NCI-H1930 (cell line): ENCODE measurements at places on chromosomes 12 and 14.

GRCh38 chr12:111636209-111636945, 37.3 kb upstream of the ATXN2 start:
- DNase-seq = no peak

DNA sequence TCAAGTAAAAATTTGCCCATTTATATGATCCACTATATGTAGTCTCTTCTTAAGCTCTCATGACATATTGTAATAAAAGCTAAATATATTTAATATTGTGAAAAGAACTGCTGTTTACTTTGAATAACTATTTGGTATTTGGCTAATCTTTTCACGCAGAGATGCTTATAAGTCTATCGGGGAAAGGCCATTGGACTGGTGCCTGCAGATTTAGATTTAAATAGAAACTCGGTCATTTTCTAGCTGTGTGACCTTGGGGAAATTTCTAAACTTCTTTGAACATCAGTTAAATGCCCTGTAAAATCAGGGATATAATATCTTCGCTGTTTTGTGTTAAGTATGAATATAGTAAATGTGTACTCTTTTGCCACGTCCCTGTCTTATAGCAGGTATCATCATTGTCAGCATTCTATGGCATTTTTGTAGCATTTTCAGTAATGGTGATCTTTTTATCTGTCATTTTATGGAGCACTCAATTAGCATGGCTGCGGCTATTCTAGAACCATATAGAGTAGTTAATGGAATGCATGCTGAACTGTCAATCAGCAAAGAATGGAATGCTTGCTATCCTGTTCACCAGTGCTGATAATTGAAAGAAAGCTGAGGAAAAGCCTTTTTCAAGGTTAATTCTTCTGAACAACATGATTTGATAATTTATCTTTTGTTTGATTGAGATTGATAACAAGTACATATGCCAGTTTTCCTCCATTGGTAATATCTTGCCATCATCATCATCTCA, 181.2 kb downstream of the TMTC2 start:
- no peak for DNase-seq

GRCh38 chr14:61132894-61133293, 148.2 kb downstream of the TMEM30B start:
- DNase-seq = no peak

GRCh38 chr12:79174626-79175025, 310.1 kb downstream of the SYT1 start:
- DNase-seq = no peak

GRCh38 chr14:106396999-106397398, 870.6 kb downstream of the TMEM121 start:
- no peak for DNase-seq

- no peak for DNase-seq
Observed at GRCh38 chr12:132433641-132434395, 56.1 kb upstream of the FBRSL1 start.

- DNase-seq = peak; percentile 23
Observed at GRCh38 chr12:113245695-113246477, 24.6 kb downstream of the TPCN1 start.

DNA sequence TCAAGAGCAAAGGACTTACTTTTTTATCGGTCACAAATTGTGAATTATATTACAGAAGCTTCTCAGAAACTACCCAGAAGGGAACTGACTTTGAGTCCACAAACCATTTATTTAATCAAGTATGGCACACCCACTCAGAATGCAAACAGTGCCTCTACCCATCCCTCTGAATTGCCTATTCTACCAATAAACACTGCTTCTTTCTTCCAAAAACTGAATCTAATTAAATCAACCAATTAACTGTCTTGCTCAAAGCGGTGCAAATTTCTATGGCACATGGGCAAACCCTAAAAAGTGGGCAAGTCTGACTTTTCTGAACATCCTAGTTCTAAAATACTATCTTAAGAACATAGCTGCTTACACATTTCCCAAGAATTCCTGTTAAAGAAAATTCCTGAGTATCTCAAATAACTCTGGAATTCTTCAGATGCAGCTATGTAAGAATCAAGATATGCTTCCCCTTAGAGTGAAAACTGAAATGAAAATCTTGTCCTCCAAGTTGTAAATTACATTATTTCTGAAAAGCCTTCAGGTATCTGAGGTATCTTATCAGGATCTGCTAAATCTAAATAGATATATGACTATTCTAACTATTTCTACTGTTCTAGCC, 4.3 kb downstream of the SPTLC2 start:
- no peak for DNase-seq

DNA sequence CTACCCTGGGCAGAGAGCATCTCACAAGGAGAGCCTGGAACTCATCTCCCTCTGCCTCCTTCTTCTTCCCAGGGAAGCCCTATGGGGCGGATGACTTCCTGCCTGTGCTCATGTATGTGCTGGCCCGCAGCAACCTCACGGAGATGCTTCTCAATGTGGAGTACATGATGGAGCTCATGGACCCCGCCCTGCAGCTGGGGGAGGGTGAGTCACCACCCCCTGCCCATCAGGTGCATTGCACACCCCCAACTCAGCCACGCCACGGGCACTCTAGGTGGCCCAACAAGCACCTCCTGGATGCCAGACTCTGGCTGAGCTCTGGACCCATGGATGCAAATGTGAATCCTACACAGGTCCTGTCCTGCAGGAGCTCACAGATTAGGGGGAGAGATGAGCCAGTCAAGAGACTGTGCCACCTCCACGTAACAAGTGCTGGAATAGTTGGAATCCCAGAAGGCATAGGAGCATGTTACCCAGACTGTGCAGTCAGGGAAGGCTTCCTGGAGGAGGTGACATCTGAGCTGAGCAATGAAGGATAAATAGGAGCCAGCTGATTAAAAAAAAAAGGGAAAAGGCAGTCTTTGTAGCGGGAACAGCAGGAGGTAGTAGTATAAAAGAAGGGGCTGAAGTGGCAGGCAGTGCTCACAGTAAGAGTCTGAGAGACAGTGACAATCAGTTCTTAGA, 71.9 kb downstream of the LGMN start:
- no peak for DNase-seq

- DNase-seq = no peak
Observed at GRCh38 chr12:48142818-48143674, 14.3 kb downstream of the ASB8 start.

DNA sequence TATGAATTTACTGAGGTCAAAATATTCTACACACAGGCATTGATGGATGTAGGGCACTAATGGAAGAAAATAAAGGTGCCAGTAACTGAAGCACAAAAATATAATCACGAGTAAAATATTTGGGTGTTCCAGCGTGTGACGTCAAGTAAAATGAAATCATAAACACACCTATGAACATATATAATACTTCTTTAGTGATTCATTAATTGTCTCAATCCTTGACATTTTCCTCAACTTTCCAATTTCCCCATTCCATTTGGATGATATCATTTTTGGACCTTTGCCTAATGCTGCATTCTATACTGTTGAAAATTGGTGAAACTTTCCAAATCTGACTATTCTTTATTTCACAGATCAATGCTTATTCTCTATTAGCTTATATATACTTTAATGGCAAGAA, 649.3 kb downstream of the GALC start:
- no peak for DNase-seq

- DNase-seq = no peak
Observed at GRCh38 chr12:62866451-62867082, 68.4 kb downstream of the PPM1H start.

DNA sequence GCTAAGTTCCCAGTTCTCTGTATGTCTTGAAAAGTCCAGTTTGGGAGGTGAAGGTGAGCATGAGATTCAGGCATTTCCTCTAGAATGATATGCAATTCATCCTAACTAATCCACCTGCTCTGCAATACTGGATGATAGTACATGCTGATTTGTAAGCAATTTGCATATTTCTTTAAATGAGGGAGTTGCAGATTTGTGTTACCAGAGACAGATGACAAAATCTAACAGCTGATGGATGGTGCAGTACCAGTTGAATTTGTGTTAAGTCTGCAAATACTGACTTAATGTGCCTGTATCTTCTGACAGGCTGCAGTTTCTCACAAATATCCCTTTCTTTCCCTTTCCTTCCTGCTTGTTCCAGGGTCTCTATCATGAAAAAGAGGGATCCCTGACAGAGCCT, 76.4 kb upstream of the MBIP start:
- DNase-seq = no peak

- DNase-seq = no peak
Observed at GRCh38 chr12:92149563-92149962, 3.9 kb upstream of the BTG1 start.

- no peak for DNase-seq
Observed at GRCh38 chr14:58732387-58732786, 94.6 kb downstream of the DACT1 start.

DNA sequence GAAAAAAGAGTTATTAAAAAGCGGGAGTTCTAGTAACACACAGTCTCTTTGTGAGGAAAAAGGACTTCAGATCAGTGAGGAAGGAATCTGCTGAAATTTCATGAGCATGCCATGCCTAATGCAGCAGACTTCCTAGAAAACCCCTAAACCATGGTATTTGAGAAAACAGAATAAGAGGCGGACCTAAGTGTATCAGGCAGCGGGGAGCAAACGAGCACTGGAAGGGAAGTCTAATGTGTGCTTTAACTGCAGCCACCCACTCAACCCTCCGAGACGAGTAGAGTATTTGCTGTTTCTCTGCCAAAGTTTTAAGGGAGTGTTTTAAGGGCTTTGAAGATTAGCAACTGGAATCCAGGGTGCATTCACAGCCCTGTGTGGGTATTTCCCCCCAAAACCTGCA, 36.5 kb downstream of the ACADS start:
- DNase-seq = no peak

DNA sequence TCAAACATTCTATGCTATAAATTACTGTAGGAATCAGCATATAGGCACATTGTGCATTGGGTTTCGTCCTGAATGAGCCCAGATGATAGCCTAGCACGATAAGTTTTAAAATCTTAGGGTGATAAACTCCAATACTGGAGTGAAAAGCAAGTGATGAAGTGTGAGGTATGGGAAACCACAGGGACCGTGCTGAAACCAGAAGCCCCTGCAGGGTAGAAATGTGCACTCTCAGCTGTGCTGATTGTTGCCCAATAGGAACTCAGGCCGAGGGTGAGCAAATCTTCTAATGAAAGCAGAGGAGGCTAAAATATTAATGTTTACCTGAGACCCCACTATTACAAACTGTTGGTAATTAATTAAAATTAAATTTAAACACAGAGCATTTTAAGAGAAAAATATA, 1486.6 kb downstream of the AACS start:
- no peak for DNase-seq

DNA sequence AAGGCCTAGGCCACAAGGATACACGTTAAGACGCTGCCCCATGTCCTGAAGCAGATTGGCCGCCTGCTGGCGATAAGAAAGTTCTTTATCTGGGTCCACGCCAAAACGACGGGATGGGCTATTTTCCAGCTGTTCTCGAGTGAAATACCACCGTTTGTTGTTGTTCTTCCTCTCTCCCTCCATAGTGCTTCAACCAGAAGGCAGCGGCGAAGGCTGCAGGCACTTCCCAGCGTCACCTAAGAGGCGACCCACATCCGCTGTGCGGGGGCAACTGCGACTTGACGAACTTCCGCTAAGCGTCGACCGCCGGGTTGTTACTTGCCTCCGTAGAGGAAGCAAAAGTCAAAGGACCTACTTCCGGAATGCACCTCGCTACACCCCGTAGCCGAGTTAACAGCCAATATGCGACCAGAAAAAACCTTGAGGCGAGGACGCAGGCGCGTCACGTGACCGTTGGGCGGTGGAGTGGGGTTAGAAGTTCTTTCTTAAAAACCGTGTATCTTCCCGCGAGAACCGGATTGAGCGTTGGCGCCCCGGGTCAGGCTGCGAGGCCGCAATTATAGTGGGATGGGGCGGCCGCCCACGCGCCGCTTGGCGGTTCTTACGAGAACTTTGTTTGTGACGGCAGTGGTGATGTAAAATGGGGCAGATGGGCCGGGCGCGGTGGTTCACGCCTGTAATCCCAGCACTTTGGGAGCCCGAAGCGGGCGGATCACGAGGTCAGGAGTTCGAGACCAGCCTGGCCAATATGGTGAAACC, at the start of gene CCNT1:
TSS of gene CCNT1 (minus strand) at position 215 of the 759 bp plus-strand sequence. CDS start at position 183, 32 bp downstream.
- DNase-seq = peak; percentile 99

DNA sequence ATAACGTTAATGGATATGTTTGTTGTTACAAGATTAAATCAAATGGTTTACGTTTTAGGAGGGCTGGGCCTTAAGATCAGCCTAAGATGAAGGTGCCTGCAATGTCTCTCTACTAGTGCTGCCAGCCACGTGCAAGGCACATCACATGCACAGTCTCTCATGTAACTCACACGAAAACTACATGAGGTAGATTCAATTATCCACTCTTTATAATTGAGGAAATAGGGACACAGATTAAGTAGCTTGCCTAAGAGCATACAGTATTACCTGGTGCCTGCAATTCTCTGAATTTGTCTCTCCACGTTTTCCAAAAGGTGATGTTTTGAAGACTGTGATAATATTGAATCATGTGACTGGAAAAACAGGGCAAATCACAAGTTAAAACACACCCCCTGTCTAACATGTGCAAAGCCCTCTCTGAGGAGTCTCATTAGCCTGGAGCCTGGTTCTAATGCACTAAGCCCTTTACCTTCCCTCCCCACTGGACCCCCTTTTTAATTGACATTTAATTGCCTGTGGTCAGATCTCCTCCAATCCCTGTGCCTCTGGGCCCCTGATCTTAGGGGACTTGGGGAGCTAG, 14.6 kb upstream of the ATP2A2 start:
- DNase-seq = no peak

GRCh38 chr12:50661300-50662115, 102.4 kb upstream of the ATF1 start:
- no peak for DNase-seq

DNA sequence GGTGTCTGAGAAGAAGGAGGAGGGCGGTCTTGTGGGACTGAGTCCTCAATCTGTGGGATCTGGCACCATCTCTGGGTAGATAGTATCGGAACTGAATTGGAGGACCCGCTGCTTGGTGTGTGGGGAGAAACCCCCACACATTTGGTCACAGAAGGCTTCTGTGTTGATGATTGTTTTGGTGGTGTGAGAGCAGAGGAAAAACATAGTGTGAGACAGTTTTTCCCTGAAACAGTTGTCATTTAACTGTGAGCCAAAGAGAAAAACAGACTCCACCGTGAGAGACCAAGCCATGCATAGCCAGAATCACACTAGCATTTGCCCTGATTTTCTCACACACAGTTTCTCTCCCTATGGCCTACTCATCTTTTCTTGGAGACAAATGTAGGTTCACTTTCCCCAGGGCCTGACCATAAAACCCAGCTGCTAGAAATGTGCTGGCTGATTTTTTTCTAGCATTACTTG, 91.4 kb upstream of the FLRT2 start:
- DNase-seq = no peak

GRCh38 chr12:100382338-100382737, 25.5 kb downstream of the SLC17A8 start:
- DNase-seq = no peak

GRCh38 chr12:67014642-67015041, 254.5 kb upstream of the CAND1 start:
- no peak for DNase-seq

GRCh38 chr12:2974560-2974971, 15.4 kb downstream of the TEAD4 start:
- no peak for DNase-seq

DNA sequence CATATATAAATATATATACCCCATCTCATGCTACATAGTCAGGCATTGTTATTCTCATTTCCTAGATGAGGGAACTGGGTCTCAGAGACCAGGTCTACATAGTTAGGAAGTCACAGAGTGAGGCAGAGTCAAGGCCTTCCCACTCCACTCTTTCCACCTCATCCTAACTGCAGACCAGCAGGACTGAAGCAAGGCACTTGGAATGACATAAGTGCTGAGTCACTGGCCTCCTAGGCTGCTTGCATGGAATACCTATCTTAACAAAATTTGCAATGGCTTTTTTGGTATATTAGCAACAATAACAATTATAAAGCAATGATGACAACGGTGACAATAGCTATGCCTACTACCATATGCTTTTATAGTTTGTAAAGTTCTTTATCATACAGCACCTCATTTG, 5.4 kb upstream of the ANO4 start:
- DNase-seq = no peak

- DNase-seq = no peak
Observed at GRCh38 chr12:106601496-106601895, 18.7 kb downstream of the RFX4 start.
